ENCODE measurements at places on chromosomes 7 and 10.

GRCh38 chr10:127892743-127893142 lies at the start of gene CLRN3:
CLRN3 (minus strand) TSS chr10:127892941; CDS start chr10:127892784, 157 bp downstream.
- DNase-seq: no peak

- DNase-seq: no peak
These were observed 49.6 kb upstream of the HELLS start for GRCh38 chr10:94496010-94496409.

- DNase-seq: no peak
These were observed 152.2 kb downstream of the SDHAF3 start for GRCh38 chr7:97269741-97270140.

- no peak for DNase-seq
These were observed 64.8 kb downstream of the THSD7A start for GRCh38 chr7:11767148-11767547.

DNA sequence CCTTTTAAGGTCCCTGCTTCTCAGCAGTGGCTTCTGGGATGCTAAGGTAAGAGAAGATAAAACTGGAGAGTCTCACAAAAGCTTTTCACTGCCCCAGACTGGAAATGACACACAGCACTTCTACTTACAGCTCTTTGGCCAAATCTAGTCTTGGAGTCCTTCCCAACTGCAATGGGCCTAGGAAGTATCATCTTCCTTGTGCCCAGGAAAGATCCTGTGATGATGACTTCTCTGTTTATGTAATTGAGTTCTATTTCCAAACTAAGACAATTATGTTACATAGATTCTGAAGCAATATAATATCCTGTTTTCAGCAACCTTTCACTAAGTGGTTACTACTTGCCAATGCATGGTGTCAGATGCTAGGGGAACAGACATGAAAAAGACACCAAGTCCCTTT lies 234.1 kb downstream of the PTEN start:
- DNase-seq: no peak

- no peak for DNase-seq
These were observed 24.0 kb downstream of the NEURL1 start for GRCh38 chr10:103517234-103518085.

All from CD4-positive, alpha-beta T cell treated with Interleukin-17A for 4 hours (primary cell).